CD8-positive, alpha-beta memory T cell (primary cell): ENCODE measurements at places on chromosomes 16 and 17.
A peak's percentile ranks its signal among the peaks of the same experiment; 100 is the strongest.

DNA sequence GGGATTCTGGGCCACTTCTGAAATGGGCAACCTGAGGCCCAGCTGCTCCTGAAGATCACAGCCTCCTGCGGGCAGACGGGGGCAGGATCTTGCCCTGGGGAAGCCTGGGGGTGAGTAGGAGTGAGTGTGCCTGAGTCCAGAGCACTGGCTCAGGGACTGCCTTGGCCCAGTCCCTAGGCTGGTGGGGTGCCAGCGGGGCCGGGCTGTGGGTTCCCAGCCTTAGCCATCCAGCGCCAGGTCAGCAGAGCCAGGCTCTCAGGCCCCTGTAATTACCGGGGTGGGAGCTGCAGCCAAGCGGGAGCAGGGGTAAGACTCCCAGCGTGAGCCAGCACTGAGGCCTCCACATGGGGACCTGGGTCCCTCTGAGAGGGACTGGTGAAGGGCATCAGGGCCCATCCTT is 8.2 kb downstream of the SPNS2 start:
- DNase-seq = no peak

- DNase-seq = no peak
Observed at GRCh38 chr17:68657576-68657975, 56.4 kb upstream of the FAM20A start.

DNA sequence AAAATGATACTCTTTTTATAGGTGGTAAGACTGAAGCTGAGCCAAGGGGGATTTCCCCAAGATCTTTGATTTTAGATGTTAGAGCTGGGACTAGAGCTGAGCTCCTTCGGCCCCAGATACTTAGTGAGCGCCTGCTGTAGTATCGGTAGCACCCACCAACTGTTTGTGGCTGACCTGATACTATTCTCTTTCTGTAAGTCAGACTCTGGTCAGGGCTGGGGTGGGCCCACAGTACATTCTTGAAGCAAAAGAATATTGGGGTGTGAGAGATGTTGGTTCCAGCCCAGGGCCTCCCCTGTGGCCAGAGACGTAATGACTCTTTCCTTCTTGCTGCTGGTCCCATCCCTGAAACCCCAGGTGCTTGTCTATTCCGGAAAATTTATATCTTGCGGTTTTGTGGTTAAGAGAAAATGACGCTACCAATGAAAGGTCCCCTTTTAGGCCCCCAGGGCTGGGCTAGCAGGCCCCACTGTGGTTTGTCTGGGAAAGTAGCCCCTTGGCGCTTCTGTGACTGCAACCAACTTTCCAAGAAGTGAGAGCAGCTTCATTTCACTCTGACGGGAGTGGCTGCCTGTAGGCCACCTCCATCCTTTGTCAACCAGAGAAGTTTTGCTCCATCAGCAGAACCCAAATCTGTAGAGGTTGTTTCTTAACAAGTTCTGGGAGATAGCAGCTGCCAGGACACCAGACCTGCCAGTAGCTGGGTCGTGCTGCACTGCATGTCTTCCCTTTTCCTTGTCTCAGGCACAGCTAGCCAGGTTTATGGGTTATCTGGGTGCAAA is 86.4 kb upstream of the LGALS9 start:
- DNase-seq = no peak

GRCh38 chr16:54545854-54546511 is 259.4 kb upstream of the IRX3 start:
- DNase-seq = no peak

- no peak for DNase-seq
Observed at GRCh38 chr17:45387739-45388138, 44.9 kb downstream of the ARHGAP27 start.

GRCh38 chr17:44033861-44034408 is 19.2 kb upstream of the TMEM101 start:
- DNase-seq = no peak

- DNase-seq = no peak
Observed at GRCh38 chr16:86558355-86559193, 3.5 kb upstream of the MTHFSD start.

GRCh38 chr17:71516149-71516548 is 604.7 kb upstream of the SOX9 start:
- no peak for DNase-seq

GRCh38 chr17:51079049-51079448 is 41.6 kb downstream of the SPAG9 start:
- no peak for DNase-seq

GRCh38 chr17:79996291-79996690 is 39.4 kb downstream of the TBC1D16 start:
- no peak for DNase-seq

DNA sequence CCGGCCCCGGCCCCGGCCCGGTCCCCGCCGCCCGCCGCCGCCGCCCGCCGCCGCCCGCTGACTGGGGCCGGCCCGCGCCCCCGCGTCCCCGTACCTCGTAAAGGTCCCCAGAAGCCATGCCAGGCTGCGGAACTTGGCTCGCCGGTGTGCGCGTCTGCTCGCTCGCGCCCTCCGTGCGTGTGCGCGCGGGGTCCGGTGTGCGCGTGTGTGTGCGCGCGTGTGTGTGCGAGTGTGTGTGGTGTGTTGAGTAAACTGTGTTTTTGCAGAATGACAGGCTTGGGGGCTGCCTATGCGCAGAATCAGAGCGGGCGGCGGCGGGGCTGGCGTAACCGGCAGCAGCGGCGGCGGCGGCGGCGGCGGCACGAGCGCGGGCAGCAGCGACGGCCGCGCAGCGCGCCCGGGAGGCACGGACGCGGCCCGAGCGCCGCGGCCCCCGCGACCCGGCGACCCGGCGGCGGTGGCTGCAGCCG is 307 bp downstream of the CDYL2 start:
- peak; percentile 23 for DNase-seq

- peak; percentile 67 for DNase-seq
Observed at GRCh38 chr17:17812211-17813054, 24.4 kb downstream of the SREBF1 start.

- no peak for DNase-seq
Observed at GRCh38 chr16:86504315-86505184, 5.8 kb upstream of the FOXF1 start.

- DNase-seq = no peak
Observed at GRCh38 chr16:19114359-19115147, 789 bp downstream of the ITPRIPL2 start.

GRCh38 chr17:10295728-10296343 is 77.0 kb downstream of the MYH13 start:
- no peak for DNase-seq

GRCh38 chr17:70091005-70091568 is 16.1 kb downstream of the KCNJ16 start:
- no peak for DNase-seq

DNA sequence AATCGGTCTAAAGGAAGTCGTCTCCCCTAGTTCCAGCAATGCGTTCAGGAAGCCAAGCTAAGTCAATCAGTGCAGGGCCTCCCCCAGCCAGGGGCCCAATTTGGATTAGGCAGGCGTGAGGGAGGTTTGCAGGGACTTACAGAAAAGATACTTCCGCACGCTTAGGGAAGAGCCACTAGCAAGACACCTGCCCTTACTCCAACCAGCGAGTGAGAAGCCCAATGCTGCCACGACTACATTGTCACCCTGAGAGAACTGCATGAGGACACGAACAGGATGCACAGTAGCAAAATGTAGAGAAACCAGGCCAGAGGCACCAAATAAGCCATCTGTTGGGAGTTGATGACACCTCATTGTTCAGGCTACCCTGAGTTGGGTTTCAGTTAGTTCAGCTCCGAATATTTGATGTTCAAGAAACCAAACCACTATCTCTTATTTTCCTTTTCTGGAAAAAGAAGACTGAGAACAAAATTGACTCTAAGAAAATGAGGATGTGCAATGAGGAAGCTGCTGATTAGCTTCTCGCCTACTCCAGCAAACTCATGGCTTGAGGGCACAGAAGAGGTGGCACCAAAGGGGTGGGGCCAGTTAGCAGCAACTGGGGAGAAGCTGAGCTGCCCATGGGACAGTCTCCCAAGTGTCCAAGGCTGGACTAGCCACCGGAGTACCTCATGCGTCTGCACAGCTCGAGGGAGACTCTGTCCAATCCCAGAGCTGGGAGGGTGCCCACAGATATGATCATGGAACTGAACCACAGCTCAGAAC is 29.3 kb downstream of the TK2 start:
- no peak for DNase-seq

DNA sequence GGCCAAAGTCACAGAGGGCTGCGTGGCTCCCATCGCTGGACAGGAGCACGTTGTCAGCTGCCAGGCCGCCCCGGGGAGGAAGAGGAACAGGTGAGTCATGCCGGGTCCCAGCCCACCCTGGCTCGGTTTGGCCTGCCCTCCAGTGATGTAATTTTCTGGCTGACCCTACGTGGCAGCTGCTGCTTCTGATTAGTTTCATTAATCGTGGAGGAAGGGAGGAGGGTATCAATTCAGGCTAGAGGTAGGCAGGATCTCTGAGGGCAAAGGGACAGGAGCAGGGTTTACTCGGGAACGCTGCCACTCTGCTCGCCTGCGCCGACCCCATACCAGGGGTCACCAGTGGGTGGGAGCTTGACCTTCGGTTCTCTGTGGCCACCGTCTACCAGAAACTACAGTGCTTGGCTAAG is 11.7 kb upstream of the SPATA32 start:
- no peak for DNase-seq

- no peak for DNase-seq
Observed at GRCh38 chr17:42971589-42971988, 7.3 kb upstream of the AARSD1 start.

- DNase-seq = no peak
Observed at GRCh38 chr17:81111066-81111465, 54.2 kb upstream of the PVALEF start.

- DNase-seq = no peak
Observed at GRCh38 chr16:31093132-31093703, 1.4 kb downstream of the VKORC1 start.

DNA sequence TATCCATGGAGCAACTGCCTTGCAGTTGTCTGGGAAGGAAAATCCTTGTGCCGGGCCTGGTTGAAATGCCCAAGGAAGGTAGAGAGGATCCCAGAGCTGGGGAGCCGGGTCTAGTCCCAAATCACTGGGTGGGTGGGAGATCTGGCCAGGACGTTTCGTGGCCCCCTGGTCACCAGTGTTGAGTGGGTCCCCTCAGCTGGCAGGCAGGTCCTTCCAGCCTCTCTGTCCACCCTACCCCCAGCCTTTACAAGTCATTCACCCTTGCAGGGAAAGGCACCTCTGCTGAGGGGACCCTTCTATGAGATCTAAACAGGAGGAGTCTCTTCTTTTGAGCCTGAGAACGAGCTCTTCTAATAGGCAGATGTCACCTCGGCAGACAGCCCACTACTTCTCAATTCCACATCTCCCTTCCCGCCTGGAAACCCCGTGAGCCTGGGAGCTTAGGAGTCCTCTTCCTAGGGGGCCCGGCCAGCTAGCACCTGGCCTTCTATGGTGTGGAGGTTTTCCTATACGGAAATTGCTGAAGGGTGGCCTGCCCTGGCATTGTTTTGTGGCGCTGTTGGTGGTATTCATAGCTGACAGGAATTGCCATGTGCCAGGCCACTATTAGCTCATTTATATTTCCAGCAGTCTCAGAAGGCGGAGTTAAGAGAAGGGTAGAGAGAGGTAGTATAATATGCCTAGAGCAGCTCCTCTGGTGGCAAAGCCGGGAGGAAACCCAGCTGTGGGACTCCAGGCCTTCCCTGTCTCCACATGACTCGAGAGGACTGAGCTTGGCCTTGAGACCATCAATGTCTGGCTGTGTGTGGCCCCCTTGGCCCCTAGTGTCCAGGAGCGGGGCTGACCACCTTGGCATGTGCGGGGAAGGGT is 13.3 kb downstream of the MPRIP start:
- DNase-seq = no peak

GRCh38 chr17:49045376-49045775 is 48.2 kb downstream of the IGF2BP1 start:
- DNase-seq = no peak

DNA sequence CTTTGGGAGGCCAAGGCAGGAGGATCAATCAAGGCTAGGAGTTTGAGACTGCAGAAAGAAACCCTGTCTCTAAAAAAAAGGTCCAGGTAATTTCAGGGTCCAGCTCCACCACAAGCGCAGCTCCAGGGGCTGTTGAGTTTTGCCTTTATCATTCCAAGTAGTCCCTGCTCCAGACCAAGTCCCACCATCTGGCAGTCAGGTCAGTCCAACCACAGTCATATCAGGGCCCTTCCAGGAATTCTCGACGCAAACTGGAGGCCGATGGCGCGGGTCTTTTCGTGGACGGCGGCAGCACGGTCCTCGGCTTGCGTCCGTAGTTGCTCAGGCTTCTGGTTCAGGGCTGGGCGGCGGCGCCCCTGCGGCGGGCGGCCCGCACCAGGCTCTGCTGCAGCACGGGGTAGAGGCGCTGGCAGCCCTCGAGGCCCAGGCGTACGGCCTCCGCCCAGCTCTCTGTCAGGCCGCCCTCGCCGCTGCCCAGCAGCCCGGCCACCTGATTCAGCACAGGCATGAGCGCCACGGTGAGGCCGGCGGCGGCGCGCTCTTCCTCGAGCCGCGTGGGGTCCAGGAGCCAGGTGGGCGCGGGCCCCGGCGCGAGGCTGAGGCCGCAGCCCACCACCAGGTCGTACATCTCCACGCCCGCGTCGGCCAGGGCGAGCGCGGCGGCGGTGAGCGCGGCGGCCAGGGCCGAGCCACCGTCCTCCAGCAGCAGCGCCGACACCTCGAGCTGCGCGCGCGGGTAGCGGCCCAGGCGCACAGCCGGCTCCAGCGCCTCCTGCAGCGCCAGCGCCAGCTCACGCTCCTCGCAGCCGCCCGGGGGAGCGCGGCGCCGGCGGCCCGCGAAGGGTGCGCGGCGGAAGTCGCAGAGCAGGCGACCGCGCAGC is 752 bp downstream of the EXOSC6 start:
- DNase-seq = no peak

DNA sequence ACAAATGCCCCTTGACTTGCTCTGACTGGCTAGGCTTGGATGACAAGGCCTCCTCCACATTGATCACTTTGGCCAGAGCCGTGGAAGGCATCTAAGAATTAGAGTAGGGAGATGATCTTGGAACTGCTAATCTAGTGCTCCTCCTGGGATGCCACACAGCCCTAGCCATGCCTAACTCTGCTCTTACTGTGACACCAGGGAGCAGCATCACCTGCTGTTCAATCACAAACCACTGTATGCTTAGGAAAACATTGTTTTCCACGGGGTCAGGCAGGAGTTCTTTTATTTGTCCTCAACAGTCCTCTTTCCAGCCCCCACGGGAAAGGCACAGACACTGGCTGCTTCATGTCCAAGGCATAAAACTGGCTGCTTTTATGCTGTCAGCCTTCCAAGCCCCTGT is 46.3 kb downstream of the C16orf78 start:
- no peak for DNase-seq

DNA sequence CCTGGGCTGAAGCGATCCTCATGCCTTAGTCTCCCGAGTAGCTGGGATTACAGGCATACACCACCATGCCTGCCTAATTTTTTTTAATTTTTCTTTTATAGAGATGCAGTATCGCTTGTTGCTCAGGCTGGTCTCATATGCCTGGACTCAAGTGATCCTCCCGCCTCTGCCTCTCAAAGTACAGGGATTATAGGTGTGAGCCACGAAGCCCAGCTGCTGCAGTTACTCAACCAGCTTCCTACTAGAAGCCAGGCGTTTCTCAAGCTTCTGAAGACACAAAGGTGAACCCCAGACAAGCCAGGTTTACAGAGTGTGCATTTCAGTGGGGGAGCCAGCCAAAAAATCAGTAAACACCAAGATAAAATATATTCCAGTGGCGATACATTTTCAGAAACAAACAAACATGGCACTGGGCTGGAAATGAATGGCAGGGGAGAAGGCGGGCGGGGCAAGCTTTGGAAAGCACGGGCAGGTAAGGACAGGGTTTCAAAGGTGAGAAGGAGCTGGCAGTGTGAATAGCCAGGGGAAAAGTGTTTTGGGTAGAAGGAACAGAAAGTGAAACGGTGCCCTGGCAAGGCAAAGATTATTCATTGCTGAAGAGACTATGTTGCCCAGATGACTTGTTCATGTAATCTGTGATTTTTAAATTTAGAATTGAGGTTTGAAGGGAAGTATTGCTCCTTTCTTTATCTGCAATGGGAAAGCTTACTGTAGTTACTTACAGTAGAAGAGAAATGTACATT is 471.1 kb downstream of the WWOX start:
- no peak for DNase-seq
